ENCODE measurements at places on chromosomes 7 and 10.
A peak's percentile ranks its signal among the peaks of the same experiment; 100 is the strongest.

GRCh38 chr7:158021836-158022235, 565.8 kb downstream of the PTPRN2 start:
- no peak for DNase-seq

DNA sequence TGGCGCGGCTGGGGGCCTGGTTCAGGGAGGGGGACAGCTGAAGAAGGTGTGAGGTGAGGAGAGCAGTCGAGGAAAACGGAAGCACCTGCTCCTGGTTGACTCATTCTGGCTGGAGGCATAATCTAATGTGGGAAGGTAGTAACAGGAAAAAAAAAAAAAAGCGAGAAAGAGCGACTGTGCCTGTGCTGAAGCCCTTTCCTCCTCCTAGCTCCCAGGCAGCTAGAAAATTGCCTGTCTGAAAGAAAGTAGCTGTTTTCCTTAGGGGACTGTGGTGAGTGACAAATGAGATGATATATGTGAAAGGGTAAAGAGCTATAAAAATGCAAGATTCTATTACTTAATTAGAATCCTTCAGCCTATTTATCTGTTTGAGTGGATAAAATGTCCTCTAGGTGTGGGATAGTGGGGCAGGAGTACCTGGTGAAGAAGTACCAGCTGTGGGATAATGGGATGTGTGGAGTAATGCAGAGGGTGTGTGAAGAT, 4.9 kb upstream of the MEST start:
- no peak for DNase-seq

GRCh38 chr10:71735709-71736569, 16.4 kb upstream of the C10orf105 start:
- DNase-seq = no peak

GRCh38 chr10:54622017-54622416, 179.0 kb downstream of the PCDH15 start:
- no peak for DNase-seq

GRCh38 chr10:1465418-1465911, 271.9 kb downstream of the ADARB2 start:
- no peak for DNase-seq

- DNase-seq = no peak
Observed at GRCh38 chr7:118140468-118140867, 43.5 kb upstream of the LSM8 start.

GRCh38 chr10:50788951-50789945, 49.5 kb downstream of the ASAH2B start:
- DNase-seq = peak; percentile 36

- DNase-seq = no peak
Observed at GRCh38 chr10:119273413-119273812, 66.0 kb downstream of the GRK5 start.

- DNase-seq = no peak
Observed at GRCh38 chr10:117500456-117500855, 42.1 kb upstream of the EMX2 start.

GRCh38 chr10:12606461-12606860, 257.1 kb downstream of the CAMK1D start:
- no peak for DNase-seq

DNA sequence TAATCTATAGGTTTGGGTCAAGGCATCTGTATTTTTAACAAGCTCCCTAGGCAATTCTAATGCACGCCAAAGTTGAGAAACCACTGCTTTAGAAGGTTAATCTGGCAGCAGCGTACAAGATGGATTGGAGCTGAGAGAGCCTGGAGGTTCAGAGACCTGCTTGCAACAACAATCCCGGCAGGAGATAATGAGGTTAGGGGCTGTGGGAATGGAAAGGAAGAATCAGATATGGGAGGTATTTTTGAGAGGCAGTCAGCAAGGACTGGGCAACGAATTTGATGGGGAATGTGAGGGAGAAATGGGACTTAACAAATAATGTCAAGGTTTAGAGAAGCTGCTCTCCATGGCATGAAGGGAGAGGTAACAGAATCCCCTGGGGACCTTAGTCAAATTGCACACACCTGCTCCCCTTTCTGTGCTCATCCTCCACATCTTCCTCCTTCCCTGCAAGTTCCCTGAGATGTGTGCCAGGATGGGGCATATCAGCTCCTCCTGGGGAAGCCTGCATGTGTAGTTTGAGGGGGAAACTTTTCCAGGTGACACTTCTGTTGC, 731.0 kb upstream of the GALNT17 start:
- DNase-seq = no peak

GRCh38 chr7:154853063-154853726, 149.7 kb downstream of the PAXIP1 start:
- DNase-seq = no peak

- peak; percentile 70 for DNase-seq
Observed at GRCh38 chr7:74269757-74270277, 15.6 kb upstream of the RFC2 start.

DNA sequence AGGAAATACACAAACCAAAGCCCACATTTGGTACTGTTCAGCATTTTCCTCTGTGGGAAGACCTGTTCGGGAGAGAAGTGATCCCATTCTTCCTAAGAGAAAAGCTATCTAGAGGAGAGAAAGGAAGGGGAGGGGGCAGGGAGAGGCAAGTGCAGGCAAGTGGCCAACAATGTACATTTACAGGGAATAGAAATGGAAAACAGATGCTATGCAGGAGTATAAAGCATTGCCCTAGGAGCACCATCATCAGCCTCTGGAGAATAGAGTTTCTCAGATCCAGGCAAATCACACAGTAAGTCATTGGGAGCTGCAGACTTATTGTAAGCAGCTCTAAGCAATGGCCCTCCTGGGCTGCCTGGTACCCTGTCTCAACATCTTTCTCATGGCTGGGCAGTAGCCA, 424.4 kb upstream of the AUTS2 start:
- no peak for DNase-seq

GRCh38 chr7:68914006-68914405, 684.3 kb upstream of the AUTS2 start:
- DNase-seq = no peak

DNA sequence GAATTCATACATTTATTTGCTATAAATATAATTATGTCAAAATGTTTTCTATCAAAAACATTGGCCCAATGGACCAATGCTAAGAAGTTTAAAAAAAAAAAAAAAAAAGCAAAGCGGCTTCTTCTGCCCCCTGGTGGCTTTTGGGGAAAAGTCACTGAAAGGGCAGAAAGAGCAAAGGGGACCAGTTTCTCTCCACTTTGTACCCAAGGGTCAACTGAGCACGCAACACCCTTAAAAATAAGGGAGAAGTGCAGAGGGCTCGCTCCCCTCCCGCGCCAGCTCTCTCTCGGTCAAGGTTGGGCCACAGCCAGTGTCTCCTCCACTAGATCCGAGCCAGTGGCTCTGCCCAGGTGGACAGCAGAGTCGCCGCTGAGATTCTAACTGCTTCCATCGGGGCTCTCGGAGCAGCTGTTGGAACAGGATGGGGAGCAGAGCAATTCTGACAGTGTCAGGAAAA, 136.4 kb upstream of the FGFR2 start:
- DNase-seq = peak; percentile 12

DNA sequence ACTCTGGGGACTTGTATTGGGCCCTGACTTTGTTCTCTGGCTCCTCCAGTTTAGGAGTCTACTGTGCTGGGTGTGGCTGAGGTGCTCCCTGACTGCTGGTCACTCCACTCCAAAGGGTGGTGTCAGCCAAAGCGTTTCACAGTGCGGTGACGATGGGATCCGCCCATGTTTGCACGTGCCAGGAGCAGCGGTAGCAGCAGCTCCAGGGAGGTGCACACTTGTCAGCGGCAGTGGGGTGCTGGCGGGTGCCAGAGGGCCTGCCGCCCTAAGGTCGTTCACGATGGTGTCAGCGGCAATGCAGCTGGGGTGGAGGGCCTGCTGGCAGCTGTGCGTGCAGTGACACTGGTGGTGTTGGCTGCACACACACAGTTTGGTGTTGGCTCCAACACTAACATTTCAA, 268.5 kb upstream of the AKR1E2 start:
- no peak for DNase-seq

GRCh38 chr10:121322776-121323175, 275.5 kb downstream of the FGFR2 start:
- no peak for DNase-seq

GRCh38 chr7:117876761-117877160, 3.5 kb upstream of the CTTNBP2 start:
- no peak for DNase-seq

- no peak for DNase-seq
Observed at GRCh38 chr10:55742487-55742886, 618.6 kb downstream of the ZWINT start.

- no peak for DNase-seq
Observed at GRCh38 chr10:88616250-88616977, 29.9 kb downstream of the LIPJ start.

GRCh38 chr7:26709210-26709990, 155.0 kb downstream of the SKAP2 start:
- DNase-seq = no peak

DNA sequence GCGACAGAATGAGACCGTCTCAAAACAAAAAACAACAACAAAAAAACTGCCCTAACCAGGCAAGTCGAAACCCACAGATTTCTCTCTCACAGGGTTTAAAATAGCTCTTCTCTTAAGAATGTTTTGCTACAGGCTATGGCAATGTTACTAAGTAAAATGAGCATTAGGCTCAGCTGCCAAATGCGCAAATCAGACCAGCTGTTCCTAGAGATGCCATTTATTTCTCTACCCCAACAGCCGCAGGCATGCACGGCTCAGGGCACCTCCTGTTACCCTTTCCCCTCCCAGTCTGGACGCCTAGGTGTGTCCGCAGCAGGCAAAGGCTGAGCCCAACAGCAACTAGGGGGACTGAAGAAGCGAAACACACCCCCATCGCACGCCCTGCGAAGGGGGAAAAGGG, 168.3 kb upstream of the MBL2 start:
- no peak for DNase-seq

DNA sequence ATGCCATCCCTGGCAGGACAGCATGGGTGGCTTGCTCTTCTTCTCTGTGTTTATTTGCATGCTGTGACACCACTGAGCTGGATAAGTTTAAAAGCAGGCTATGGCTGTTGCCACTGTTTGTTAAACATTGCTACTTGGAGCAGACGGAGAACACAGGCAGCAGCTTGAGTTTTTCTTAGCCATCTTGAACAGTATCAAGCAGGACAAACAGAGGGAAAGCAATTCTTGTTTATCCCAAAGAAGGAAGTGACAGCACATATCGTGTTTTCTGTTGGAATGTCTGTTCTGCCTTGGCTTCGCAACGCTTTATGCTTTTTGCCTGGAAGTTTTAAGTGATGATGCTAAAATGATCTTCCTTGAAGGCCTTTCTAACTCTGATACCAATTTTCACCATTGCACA, 73.8 kb downstream of the MKX start:
- no peak for DNase-seq

DNA sequence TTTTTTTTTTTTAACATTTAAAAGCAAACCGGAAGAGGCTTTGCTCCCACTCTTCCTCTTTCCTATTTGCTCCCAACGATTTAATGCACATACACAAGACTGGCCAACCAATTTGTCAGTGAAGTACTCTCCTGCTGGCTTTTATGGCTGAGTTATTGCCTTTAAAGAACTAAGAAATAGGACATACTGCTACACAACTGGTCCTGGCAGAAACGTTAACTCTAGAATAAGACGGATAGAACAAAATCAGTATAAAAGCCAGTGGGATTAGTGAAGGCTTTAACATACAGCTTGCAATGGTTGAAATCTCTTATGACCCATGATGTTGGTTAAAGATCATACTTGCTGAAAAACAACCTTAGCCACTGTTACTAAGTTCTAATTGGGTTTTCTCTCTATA, 47.2 kb downstream of the PDE1C start:
- DNase-seq = no peak

DNA sequence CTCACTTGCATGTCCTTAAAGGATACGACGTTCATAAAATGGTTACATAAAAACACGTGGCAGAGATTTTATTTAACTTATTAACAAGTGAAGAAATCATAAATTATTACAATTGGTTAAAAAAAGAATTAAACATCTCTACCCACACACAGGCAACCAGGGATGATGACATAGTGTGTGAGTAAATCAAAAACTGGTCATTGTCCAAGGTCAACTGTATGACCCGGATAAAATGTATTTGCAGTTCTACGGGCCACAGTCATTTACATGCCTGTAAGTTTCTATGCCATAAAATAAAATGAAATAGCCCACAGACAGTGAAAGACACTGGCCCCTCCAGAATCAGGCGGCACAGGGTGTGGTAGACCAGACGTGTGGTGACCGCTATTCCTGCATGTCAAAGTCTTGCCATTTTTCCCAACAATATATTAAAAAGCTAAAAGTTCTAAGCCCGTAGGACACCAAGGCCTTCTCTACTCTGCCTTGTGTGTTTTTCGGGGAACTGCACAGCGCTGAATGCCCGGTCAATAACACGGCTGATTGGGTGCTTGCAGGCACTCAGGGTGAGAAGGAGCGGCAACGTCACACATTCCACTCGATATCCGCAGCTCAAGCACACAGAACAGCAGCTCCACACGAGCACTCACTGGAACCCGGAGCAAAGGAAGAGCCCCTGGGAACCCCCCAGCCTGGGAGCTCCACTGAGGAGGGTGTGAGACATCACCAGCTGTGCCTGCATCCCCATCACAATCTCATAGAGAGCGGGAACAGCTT, 143.3 kb upstream of the PPP2R2D start:
- no peak for DNase-seq

- no peak for DNase-seq
Observed at GRCh38 chr7:150620061-150620460, 12.1 kb downstream of the GIMAP6 start.

GRCh38 chr7:17311952-17312351, 13.5 kb downstream of the AHR start:
- DNase-seq = no peak

DNA sequence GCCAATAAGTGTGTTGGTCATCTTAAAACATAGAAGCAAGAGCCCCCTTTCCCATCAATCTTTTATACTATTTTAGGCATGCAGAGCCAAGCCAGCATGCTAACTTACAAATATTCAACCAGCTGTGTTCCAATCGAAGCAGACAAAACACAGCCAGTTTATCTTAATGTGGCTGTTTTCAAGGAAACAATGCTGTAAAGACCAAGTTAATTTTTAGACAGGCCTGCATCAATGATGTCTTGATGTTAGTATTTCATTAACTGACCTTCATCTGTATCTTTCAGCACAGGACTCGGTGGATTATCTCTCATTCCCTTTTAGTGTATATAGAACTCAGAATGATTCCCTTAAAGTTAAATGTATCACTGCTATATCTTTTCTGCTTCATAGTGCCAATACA, 262.0 kb upstream of the ZWINT start:
- DNase-seq = no peak

GRCh38 chr10:114477285-114477684, 73.0 kb upstream of the AFAP1L2 start:
- DNase-seq = no peak

GRCh38 chr10:5565205-5565545, 40.4 kb downstream of the CALML3 start:
- no peak for DNase-seq

GRCh38 chr7:43750016-43750887, 8.2 kb upstream of the BLVRA start:
- DNase-seq = no peak

DNA sequence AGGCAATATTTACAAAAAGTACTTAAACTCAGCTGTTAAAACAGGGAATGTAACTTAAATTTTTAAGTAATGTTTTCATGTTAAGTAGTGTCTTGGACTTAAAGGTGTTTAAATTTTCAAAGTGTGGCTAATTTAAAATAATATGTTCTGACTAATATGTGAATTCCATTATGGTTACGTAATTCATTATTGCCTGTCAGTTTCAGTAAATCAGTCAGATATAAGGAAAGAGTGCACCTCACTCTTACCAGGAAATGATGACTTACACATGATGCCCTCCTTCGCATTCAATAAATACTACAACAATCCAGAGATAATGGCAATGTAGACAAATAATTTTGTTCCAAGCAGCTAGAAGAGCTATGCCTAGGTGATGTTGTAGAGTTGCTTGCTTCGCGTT, 69.0 kb upstream of the WNT16 start:
- no peak for DNase-seq

- no peak for DNase-seq
Observed at GRCh38 chr7:25881317-25882037, 270.5 kb upstream of the NFE2L3 start.
